ENCODE measurements at places on chromosomes 7 and 10.

- peak; percentile 1 for DNase-seq
Measured at GRCh38 chr7:44279731-44280505, 45.5 kb downstream of the CAMK2B start.

DNA sequence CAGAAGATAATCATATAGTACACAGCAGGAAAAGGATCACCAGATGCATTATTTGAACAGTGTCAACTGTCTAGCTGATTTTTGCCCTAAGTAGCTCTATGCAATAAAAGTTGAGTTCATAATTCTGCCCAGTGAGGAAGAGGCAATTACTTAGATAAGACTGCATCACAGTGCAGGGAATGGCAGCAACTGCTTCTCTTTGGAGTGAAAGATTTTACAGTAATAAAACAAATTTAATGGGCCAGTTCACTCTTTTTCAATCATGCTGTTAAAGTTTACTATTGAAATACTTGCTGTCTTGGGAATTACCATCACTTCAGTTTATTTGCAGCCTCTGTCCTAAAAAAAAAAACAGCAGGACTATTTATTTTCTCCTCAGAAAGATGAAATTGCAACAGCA, 907.9 kb downstream of the ANKRD7 start:
- no peak for DNase-seq

- DNase-seq = no peak
Measured at GRCh38 chr10:114151486-114151885, 22.5 kb downstream of the CCDC186 start.

DNA sequence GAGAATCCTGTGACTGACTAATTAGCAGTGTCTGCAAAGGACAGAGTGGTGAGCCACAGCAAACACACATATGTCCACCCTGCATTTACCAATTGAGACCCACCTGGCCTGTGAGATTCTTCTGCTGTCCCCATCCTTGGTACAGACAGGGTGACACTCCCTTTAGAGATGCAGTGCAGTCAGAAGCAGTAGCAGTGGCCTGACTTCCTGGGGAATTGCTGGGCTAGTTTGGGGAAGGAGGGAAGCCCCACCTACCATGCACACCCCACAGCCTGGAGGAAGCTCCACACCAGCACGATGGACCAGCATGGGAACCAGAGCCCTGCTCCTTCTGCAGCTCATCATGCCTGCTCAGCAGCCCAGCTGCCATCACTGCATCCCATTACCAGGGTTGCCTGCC, 924.9 kb upstream of the ZNF722 start:
- DNase-seq = no peak

- peak; percentile 46 for DNase-seq
Measured at GRCh38 chr10:74738985-74739567, 87.3 kb upstream of the KAT6B start.

- no peak for DNase-seq
Measured at GRCh38 chr7:132646052-132646451, 69.8 kb upstream of the PLXNA4 start.

- no peak for DNase-seq
Measured at GRCh38 chr7:17852361-17852760, 87.9 kb downstream of the SNX13 start.

DNA sequence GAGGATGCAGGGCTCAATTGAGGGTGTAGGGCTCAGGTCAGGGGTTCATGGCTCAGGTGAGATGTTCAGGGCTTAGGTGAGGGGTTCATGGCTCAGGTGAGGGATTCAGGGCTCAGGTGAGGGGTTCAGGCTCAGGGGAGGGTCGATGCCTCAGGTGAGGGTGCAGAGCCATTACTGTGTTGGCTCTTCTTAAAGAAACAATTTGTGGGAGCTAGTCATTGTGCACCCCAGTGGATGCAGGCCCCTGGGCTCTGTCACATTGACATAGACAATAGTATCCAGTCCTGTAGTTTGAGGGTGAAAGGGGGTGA, 86.7 kb downstream of the ADCY1 start:
- DNase-seq = no peak

- DNase-seq = no peak
Measured at GRCh38 chr10:117255835-117256460, 15.0 kb downstream of the SLC18A2 start.

DNA sequence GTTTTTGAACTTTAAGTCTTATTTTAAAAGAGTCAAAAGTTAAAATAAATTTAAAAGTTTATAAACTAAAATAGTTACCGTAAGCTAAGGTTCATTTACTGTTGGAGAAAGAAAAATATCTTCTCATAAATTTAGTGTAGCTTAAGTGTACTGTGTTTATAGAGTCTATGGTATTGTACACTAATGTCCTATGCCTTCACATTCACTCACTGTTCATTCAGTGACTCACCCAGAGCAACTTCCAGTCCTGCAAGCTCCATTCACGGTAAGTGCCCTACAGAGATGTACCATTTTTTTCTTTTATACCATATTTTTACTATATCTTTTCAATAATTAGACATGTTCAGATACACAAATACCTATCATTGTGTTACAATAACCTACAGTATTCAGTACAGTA, 97.6 kb downstream of the PTN start:
- DNase-seq = no peak

DNA sequence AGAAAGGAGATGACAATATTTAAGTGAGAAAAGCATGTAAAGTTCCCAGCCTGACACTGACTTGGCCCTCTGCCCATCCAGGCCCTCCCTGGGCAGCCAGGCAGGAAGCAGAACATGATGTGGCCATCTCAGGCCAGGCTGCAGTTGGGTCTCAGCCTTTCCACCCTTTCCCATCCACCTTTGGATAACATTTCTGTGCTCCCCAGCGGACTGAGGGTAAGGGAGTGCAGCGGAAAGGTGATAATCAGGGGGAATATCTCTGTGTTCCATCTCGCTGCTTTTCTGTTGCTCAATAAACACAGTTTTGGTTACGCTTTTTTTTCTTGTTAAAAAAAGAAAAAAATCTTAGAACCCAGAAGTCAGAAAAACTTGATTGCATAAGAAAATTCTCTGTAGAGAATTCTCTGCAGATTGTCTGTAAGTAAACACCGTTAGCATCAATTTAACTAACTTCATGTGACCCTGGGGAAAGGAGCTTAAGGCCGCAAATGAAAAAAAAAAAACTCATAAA, 37.2 kb upstream of the TARP start:
- DNase-seq = no peak

DNA sequence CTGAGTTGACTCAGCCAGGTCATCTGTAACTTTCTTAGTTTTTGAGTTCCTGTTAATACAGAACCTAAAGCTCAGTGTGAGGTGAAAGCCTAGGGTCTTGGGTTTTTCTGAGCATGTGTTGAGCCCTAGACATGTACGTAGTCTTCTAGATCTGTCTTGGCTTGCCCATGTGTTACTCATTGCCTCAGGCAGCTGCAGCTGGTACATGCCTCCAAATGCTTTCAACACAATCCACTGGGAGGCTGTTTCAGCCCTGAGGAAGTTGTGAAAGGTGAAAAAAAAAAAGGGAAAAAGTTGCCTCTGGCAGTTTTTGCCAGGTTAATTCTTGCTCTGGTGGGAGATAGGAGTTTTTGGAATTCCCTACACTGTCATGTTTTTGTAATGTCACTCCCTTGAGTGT, 134.6 kb downstream of the RNF216 start:
- no peak for DNase-seq

GRCh38 chr7:6451224-6451705, 3.5 kb upstream of the DAGLB start:
- DNase-seq = no peak

- DNase-seq = no peak
Measured at GRCh38 chr7:47587351-47587750, 5.4 kb upstream of the TNS3 start.

- DNase-seq = no peak
Measured at GRCh38 chr10:23150091-23150490, 42.0 kb upstream of the PTF1A start.

DNA sequence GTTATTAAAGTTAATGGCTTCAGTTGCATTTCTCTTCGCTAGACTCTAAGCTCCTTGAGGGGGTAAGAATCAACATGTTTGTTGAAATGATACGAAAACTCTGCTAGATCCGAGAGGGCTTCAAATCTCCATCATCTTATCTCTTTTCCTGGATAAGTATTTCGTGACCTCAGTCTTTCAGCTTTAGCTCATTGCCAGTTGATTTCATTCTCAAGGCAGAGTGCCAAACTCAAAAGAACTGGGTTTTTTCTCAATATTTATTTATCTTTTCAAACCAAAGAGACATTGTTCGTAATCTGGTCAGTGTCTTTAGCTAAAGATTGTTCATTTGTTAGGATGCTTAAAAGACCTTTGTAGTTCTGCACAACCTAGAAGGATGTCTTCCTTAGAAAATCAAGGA, 108.9 kb downstream of the ARID5B start:
- DNase-seq = no peak

GRCh38 chr10:95400787-95401186, 110.0 kb upstream of the PDLIM1 start:
- DNase-seq = no peak

GRCh38 chr7:47393406-47393805, 188.5 kb downstream of the TNS3 start:
- DNase-seq = no peak

GRCh38 chr10:55742487-55742886, 618.6 kb downstream of the ZWINT start:
- DNase-seq = no peak

GRCh38 chr7:158067219-158067930, 520.2 kb downstream of the PTPRN2 start:
- DNase-seq = no peak

DNA sequence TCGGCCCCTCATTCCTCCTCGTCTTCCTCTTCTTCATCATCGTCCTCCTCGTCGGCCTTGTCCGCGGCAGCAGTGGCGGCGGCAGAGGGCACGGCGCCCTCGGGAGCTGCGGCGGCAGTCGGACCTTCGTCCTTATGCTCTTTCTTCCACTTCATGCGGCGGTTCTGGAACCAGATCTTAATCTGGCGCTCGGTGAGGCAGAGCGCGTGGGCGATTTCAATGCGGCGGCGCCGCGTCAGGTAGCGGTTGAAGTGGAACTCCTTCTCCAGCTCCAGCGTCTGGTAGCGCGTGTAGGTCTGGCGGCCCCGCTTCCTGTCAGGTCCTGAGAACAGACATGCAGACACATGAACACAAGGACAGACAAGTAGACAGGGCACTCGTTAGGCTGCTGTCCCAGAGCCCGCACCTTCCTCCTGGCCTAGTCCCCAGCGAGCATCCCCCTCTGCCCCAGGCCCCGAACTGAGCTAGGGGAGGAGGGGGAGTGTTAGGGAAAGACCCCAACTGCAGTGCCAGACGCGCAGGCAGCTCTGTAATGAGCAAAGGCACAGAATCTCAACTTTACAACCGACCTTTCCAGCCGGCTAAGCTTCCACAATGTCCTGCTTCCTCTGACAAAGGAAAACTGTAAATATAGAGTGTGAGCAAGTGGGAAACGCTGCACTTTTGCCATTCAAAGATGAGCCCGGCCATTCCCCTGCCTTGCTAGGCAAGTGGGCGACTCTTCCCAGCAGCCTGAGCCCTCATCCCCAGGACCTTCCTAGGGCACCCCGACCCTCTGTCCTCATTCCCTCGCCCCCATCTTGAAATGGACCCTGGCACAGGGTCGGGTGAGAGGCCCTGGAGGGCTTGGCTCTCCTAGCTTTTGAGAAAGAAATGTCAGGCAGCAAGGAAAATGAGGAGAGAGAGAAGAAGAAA, 1.3 kb downstream of the HOXA7 start:
- DNase-seq = peak; percentile 52

DNA sequence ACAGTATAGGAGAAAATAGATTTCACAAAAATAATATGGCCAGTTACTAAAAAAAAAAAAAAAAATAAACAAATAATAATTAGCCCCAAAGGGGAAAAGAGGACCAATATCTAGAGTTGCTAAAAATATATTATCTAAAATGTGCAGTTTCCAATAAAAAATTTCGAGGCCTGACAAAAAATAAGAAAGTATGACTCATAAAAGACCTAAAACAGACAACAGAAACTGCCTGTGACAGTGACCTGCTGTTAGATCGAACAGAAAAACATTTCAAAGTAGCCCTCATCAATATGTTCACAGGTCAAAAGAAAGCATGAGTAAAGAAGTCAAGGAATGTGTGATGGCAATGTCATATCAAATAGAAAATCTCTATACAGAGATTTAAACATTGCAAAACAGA, 11.8 kb upstream of the TSPAN12 start:
- DNase-seq = no peak

GRCh38 chr7:78018641-78019446, 220.3 kb downstream of the PHTF2 start:
- DNase-seq = peak; percentile 5

DNA sequence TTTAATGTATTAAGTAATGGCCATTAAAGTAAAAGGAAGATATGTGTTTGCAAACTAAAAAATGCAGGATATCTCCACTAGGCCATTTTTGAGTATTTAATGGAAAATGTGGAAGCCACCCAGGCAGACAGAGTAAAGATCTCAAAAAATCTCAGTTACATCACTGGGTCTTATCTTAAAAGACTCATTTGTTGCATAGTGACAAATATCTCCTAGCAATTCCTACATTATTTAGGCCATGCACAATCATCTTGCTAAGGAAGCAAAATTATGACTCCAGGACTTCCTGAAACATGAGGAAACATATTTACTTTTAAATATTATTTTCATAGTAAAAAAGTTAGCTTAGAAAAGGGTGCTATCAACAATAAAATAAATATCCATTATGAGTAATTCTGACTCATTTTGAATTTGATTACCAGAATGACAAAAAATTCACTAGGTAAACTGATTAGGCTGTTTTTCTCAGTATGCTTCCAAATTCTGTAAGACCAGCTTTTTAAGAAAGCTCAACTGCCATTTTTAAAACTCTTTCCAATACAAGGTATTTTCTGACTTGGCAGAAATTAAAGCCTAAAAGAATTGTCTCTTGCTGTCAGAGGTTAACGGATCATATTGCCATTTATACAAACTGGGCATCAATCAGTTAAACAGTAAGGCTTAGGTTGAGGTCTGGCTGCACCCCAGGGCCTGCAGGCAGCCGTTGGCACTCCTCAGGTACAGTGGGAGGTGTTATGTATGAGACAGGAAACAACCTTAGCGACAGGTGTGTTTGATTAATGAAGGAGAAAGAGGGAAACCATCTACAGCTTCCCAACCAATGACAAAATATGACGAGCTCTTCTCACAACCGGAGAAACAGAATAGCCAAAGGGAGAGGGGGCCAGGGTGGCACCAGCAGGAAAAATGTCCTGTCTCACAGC, 31.8 kb downstream of the PCLO start:
- DNase-seq = no peak

- no peak for DNase-seq
Measured at GRCh38 chr10:122474131-122474818, 12.9 kb downstream of the HTRA1 start.

- DNase-seq = no peak
Measured at GRCh38 chr10:126135177-126135576, 238.8 kb downstream of the FANK1 start.

- DNase-seq = peak; percentile 26
Measured at GRCh38 chr10:119189811-119190282, 11.2 kb upstream of the PRDX3 start.

DNA sequence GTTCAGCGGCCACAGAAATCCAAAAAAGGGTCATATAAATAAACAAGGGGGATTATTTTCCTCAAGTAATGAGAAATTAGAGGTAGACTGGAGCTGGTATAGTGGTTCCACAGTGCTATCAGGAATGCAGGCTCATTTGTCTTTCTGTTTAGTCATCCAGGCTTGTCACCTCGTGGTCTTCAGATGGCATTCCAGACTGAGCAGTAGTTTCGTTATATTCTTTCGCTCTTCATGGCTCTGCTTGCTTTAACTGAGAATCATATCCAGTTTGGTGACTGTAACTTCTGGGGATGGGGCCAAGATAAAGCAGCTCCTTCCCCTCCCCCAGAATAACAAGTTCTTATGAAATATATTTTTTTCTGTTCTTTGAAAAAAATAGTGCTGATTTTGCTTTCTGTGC, 9.5 kb downstream of the ANKIB1 start:
- no peak for DNase-seq

GRCh38 chr10:22606164-22606614, 108.2 kb downstream of the PIP4K2A start:
- DNase-seq = peak; percentile 45

- no peak for DNase-seq
Measured at GRCh38 chr10:73926152-73926764, 15.3 kb downstream of the PLAU start.

Measured in activated naive CD4-positive, alpha-beta T cell treated with anti-CD3 and anti-CD28 coated beads for 36 hours (primary cell).